ENCODE measurements at places on chromosomes 13 and 19.

DNA sequence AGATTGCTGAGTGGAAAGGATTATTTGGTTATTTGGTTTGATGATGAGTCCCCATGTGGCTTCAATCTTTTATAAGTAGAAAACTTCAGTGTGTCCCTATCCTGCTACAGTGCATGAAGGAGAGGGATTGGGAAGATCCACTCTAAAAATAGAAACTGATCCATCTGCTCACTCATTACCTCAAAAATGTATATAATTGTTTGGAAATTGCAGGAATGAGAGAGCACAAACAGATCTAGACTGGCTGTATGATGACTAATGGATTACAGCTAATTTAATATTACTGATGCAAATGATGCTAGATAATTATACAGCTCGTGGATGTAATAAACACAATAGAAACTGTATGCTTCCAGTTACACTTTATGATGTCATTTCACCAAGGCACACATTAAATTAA, 625.3 kb upstream of the PRR20A start:
- DNase-seq = no peak

GRCh38 chr19:8640402-8641004, 10.1 kb downstream of the NFILZ start:
- no peak for DNase-seq

DNA sequence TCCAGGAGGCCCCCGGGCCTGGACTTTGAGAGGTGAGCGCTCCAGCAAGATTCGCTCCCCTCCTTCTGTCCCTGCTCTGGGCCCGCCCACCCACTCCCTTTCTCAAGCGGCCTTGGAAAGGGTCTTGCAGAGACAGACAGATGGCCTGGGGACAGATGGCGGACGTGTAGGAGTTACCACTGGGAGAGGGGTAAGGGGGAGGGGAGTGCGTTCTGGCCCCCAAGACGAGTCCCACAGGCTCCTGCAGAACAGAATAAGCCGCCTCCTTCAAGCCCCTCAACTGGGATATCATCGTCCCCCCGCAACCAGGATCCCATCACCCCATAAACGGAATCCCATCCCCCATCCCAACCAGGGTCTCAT, 3.6 kb upstream of the TNFAIP8L1 start:
- no peak for DNase-seq

- no peak for DNase-seq
These were observed 5.7 kb downstream of the TMEM259 start for GRCh38 chr19:1015061-1015781.

DNA sequence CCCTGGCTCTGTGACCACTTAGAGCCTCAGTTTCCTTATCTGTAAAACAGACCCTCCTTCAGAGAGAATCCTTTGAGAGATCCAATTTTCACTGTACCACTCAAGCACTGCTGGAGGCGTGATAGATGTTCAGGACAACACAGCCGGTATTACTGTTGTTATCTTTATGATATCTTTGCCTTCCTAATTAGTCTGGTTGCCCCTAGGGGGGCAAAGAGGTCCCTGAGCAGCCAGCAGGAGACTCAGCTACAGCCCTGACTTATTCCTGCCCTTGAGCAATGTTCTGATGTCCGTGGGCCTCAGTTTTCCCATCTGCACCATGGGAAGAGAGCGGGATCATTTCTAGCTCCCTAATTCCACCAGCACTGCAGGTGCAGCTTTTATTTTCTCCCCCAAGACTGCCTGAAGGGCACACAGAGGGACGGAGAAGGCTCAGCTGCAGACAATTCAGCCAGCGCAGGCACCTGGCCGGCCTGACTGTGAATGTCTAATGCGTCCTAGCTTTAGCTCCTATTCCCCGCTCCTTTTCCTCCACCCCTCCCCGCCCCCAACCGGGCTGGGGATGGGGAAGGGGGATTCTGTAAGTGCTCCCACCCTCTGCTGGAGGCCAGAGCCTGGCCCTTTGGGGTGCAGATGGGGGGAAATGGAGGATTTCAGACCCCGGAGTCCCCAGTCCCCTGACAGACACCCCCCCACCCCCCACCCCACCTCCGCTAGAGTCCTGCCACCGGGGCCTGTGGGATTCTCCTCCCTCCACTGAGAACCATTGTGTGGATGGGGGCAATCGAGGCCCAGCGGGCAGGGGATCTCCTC, 16.2 kb downstream of the TLE5 start:
- no peak for DNase-seq

- no peak for DNase-seq
These were observed 29.1 kb downstream of the TNFRSF19 start for GRCh38 chr13:23599083-23599925.

DNA sequence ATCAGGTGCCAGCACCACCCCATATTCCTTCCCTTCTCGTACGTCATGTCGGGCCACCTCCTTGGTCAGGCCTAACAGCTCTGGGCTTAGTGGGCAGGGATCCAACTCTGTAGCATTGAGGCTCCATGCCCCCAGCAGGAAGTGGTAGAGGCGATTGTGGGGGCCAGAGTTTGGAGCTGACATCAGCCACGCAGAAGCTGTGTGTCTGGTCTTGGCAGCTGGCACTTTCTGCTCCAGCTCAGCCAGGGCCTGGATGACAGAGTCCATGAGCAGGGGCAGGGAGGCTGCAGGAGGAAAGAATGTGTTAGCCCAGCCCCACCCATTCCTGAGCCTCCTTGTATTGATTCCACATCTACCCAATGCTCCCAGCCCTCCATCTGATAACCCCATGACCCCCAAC, 3.0 kb downstream of the PGLYRP2 start:
- DNase-seq = no peak

DNA sequence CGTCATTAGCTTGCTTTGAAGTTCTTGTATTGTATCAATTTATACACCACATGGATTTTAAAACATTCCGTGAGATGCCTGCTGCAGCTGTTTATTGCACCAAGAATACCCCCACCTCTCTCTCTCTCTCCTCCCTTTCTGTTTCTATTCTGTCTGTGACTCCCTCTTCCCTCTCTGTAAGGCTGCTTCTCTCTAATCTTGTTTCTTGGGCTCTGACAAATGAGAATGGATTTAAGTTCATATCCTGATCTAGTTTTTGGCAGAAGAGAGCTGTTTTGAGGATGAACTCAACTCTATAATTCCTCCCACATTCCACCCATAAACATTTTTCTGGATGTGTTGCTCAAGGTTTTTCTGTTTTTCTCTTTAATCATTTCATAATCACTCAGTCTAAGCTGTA, 144.3 kb upstream of the FRY start:
- no peak for DNase-seq

DNA sequence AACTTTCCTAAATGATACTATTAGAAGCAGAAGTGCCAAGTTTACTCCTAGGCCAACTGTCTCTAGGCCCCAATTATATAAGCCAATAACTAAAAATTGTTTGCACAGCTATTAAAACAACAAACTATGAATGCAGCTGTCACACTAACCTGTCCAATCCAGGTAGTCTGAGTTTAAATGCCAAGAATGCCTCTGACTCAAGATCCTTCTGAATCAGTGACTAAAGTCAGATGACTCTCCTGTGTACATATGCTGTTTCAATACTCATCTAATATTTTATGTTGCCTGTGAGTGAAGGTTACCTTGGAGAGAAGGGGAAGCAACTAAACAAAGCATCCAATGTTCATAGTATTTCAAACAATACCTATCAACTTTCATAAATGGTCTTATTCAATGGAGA, 257.0 kb downstream of the ENOX1 start:
- no peak for DNase-seq

DNA sequence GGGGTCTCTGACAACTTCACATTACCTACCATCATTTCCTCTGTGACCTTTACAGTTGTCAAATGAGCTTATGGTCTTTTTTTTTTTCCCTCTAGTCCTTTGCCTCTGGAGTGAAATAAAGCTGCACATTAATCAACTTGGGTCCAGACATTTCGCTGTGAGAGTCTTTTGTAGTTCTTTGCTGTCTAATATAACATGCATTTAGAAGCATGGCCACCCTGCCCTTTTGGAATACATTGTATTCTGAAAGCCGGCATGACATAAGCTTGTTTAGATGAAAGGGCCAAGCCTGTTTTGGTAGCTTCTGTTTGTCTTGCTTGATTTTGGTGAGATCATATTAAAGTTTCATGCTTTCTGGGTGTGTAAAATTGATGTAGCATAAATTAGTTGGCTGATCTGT, 509.8 kb downstream of the DIAPH3 start:
- no peak for DNase-seq

GRCh38 chr13:110415669-110416068, 108.6 kb downstream of the COL4A2 start:
- no peak for DNase-seq

DNA sequence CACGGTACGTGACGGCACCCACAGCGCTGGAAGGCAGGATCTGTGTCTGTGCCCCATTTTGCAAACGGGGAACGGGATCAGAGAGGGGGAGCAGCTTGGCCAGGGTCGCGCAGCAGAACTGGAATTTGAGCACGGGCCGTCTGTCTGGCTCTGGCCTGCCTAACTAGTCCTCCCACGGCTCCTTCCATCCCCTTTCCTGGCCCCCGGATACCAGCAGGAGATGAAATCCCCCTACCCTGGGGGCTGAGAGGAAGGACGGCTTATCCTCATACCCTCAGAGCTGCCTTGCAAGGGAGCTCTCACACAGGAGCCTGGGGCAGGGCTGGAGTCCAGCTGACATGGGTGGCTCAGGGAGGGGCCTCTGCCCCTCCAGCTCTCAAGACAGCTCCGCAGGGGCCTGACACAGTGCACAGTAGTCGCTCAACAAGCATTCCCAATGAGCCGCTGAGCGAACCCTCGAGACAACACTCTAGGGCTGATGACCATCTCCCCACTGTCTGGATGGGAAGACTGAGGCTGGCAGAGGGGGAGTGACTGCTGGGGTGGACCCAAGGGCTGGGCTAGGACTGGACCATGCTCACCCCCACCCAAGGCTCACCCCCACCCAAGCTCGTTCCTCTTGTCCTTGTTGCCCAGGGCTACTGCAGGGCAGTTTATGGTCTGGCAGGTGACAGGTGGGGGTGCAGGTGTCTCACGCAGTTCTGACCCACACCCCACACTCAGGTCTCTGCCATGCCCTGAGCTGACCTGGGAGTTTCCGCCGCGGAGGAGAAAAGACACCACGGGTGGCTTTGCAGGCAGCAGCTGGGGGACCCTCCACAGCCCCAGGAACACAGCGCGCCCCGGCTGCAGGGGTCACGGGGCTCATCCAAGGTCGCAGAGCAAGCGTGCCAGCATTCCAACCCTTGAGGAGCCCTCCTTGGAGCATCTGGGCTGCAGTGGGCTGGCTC, 4.0 kb downstream of the ZBTB7A start:
- no peak for DNase-seq

GRCh38 chr19:8460516-8461298, 15.9 kb downstream of the HNRNPM start:
- DNase-seq = no peak

GRCh38 chr19:17688853-17689595, 870 bp upstream of the UNC13A start:
- DNase-seq = no peak

GRCh38 chr13:73286942-73287620, 228.3 kb downstream of the KLF5 start:
- DNase-seq = no peak

- no peak for DNase-seq
These were observed 1.9 kb downstream of the ZC3H4 start for GRCh38 chr19:47111682-47112165.

- DNase-seq = no peak
These were observed 256.9 kb downstream of the DLEU7 start for GRCh38 chr13:50586414-50587083.
